ENCODE measurements at places on chromosomes 12 and 14.

DNA sequence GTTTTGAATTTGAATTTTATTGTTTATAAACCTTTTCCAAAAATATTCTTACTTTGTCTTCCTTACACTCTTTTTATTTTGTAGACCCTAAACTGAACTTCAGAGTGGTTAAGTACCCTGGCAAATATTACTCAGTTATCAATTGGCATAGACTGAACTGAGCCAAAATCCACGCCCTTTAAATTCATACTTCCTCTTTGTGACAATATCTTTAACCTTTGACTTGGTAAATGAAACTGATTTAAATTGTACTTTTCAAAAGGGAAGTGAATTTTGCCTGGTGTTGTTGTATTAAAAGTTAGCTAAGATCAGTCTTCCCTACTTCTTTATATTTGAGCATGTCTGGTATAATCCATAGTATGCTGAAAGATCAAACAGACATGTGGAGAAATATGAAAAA is 184.3 kb upstream of the USP15 start:
- no peak for DNase-seq

- DNase-seq = no peak
Observed at GRCh38 chr12:2960390-2960956, 1.3 kb downstream of the TEAD4 start.

DNA sequence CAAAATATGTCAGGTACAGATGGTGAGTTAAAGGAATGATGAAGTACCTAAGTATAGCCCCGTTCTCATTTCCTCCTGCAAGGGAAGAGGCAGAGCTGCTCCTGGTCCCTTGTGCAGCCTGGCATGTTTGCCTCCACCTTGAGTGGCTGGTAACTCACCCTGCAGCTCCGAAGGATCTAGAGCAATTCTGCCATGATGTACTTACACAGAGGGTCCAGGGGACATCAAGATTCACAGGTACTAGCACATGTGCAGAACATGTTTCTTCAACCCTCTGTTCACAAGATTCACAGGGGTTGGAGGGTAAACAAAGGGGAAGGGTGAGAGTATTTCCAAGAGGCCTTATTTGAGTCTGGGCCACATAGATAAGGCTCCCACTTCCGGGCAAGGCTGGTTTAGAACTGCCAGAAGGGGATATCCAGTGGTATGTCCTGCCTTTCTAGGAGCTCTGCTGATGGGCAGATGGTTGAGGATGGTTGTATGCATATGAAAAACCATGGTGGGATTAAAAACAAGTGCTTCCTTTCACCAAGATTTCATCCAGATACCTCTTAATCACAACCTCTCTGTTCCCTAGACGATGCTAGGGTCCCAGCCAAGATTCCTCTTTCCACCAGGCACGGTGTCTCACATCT is 7.7 kb downstream of the DCTN2 start:
- DNase-seq = no peak

- no peak for DNase-seq
Observed at GRCh38 chr14:92976268-92976667, 53.3 kb downstream of the CHGA start.

DNA sequence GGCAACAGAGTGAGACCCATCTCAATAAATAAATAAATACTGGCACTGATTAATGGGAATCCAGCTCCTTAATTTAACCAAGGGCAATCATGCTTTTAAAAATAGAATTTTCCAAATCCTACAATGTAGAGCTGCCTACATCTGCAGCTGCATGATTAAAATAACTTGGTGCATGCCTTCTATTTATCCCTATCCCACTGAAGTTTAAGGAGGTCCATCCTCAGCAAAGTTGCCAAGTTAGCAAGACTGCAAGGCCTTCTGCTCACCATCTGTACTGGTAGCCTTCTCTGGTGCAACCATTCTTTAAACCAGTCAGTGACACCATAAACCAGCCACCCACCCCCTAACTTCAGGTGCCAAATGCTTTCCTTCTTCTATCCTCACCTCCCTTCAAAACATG is 226.1 kb downstream of the ITPR2 start:
- DNase-seq = no peak

DNA sequence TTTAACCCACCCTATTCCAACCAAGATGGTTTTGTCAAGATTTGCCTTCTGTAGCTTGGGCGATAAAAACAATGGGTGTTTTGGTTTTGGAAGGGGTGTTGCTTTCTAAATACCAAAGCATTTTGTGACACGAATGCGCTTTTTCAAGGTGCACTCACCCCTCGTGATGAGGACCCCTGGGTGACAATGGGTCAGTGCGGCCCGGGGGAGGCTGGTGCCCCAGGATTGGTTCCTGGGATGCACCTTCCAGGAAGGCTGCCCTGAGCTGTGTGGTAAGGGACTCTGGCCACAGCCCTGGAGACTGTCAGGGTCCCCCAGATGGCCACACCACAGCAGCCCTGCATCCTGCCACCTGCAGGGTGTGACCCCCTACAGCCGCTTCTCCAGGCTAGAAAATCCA is 180.6 kb upstream of the MYL2 start:
- no peak for DNase-seq

DNA sequence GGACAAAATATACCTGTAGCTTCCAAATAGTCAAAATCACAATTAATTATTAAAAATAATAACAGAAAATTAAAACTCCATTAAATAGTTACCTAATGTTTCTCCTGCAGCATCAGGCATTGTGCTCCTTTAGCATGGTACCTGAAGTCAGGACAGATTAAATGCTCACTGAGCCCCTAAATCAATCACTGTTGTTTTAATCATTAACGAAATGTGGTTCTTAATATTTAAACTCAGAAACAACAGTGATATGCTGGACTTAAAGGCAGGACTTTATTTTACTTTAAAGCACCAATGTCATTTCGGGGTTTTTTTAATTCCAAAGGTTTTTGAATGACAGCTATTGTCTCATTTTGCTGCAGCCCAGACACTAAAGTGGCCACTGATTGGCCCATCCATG is 2.0 kb upstream of the BMP4 start:
- DNase-seq = no peak

GRCh38 chr12:15562263-15562662 is 226.9 kb downstream of the EPS8 start:
- DNase-seq = no peak

DNA sequence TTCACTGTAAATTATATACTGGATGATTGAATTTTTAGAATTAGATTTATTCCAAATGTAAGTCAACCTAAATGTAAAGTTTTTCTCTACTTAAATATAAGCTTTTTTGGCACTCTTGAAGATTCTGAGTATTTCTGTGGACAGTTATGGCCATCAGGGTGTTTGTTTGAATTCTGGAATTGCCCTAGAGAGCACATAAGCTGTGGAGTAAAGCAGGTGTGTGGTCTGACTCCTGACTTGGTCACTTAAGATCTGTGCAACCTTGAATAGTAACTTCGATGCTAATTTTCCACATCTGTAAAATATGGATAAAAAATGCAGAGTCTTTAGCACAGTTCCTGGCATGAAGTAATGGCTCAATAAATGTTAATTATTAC is 64.4 kb downstream of the FUT8 start:
- DNase-seq = no peak

- DNase-seq = no peak
Observed at GRCh38 chr12:89873745-89874144, 165.1 kb upstream of the ATP2B1 start.

DNA sequence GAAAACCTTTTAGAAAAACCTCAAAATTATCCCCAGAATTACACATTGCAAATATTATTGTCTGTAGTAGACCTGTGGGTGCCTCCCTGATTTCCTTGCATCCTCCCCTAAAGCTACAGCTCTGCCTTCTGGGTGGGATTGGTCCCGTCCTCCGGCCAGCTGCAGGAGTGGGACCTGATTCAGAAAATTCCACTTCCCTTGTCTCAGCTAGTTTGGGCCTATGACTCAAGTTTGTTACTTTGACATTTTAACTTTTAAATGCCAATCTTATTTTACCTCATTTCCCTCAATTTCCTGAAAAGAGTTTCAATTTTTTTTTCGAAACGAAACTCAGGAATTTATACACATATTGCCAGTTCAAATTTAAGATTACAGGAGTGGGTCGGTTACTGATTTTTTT is 13.2 kb upstream of the SLC41A2 start:
- no peak for DNase-seq

- DNase-seq = no peak
Observed at GRCh38 chr12:96327889-96328288, 72.3 kb downstream of the CDK17 start.

GRCh38 chr12:2284321-2284813 is 231.6 kb downstream of the CACNA1C start:
- no peak for DNase-seq

- DNase-seq = no peak
Observed at GRCh38 chr12:39252628-39253027, 190.3 kb downstream of the KIF21A start.

- no peak for DNase-seq
Observed at GRCh38 chr12:53093777-53094393, 3.6 kb upstream of the IGFBP6 start.

DNA sequence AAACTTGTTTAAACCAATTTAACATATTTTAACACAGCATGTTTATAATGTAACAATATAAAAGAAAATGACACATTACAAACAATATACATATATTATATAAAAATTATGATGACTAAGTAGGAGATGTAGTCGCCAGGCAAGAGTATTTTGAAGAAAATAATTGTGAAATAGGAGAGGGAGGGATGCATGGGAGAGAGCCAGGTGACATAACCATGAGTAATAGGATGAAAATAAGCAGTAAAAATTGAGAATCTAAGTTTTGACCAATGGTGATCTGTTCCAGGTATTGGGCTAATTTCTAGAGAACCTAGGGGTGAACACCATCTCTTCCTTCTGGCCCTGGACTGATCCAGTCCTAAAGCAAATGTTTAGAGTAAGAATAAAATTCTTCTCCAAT is 315.2 kb upstream of the G2E3 start:
- DNase-seq = no peak

DNA sequence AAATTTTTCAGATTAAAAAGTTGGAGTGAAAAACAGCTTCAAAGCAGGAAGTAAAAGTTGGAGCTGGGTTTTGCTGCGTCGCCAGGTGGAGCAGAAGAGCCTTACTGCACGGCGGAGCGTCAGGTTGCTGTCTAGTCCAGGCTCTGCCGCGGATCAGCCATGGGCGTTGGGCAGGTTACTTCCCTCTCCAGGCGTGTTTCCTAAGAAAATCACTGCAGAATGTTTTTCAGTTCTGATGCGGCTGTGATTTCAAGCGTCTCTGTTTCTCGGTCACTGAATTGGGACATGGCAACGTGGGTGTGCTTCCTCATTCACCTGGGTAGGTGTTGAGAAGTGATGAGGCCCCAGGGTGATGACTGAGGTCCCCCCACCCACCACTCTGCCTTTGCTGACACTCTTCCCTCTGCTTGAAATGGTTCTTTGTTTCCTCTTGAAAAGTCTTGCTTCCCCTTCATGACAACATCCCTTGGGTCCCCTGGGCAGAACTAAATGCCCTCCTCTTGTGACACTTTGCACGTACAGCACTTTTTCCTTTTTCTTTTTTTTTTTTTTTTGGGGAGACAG is 7.6 kb downstream of the EVL start:
- DNase-seq = no peak

GRCh38 chr12:46920499-46920898 is 94.7 kb upstream of the SLC38A4 start:
- no peak for DNase-seq

- no peak for DNase-seq
Observed at GRCh38 chr12:104460041-104460719, 3.4 kb downstream of the CHST11 start.

DNA sequence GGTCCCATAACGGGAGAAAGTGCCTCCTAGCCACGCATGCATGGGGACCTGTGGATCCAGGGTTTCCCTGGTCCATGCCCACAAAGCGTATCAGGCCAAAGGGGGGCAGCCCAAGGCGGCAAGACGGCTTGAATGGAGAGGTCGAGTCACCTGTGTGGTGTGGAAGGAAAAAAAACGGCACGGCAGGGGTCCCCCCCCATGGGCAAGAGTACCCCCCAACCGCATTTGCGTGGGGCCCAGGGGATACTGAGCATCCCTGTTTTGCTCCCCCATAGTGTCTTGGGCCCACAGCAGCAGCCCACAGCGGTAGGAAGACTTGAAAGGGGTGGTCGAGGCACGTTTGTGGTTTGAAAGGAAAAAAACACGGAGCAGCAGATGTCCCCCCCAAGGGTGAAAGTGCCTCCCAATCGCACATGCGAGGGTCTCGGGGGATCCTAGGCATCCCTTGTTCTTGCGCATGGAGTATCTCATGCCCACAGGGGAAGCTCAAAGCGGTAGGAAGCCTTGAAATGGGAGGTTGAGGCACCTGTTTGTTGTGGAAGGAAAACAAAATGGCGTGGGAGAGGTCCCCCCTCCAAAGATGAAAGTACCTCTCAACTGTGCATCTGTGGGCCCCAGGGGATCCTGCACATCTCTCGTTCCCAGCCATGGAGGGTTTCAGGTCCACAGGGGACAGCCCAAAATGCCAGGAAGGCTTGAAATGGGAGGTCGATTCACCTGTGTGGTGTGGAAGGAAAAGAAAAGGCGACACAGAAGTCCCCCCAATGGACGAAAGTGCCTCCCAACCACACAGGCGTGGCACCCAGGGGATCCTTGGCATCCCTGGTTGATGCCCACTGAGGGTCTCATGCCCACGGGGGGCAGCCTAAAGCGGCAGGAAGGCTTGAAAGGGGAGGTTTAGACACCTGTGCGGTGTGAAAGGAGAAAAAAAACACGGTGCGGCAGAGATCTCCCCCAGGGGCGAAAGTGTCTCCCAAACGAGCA is 577.5 kb downstream of the ALG10 start:
- no peak for DNase-seq

DNA sequence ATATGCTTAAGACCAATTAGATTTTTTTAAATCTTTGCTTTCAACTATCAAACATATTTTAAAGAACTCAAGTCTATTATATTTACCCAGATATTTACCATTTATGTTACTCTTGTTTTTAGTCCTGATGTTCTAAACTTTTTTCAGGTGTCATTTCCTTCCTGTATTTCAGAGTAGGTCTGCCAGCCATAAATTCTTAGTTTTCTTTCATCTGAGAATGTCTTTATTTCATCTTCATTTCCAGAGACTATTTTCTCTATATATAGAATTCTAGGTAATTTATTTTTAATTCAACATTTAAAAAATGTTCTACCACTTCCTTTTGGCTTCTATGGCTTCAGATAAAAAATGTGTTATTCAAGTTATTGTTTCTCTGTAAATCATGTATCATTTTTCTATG is 218.2 kb upstream of the AMIGO2 start:
- DNase-seq = no peak

GRCh38 chr14:31051511-31051910 is 25.3 kb upstream of the STRN3 start:
- DNase-seq = no peak

DNA sequence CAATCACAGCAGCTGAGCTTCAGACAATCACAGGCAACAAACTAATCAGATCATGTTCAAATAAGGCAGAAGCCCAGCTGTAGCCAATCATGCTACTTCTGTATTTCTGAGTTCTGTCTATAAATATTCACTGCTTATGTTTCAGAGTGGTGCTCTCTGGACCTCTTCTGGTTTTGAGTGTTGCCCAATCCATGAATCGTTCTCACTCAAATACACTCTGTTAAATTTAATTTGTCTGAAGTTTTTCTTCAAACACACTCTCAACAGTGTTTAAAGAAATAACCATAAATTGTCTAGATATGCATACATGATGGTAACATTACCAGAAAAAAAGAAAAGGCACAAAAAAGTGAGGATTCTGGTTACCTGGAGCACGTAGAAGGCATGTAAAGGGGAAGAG is 77.9 kb upstream of the BBS10 start:
- no peak for DNase-seq

- no peak for DNase-seq
Observed at GRCh38 chr14:77457115-77457521, 283 bp downstream of the VIPAS39 start.

All from stimulated activated CD4-positive, alpha-beta T cell treated with anti-CD3 and anti-CD28 coated beads, Interleukin-4, amount 100 ng/mL, for 48 hours (primary cell).